ENCODE measurements at places on chromosomes 16 and 17. TPM values are rescaled to one million over a fixed set of nuclear protein-coding genes. Genes with fewer than 3 reads are reported as not detected.

The UNC13D gene
- 7.6 TPM for total RNA-seq

The TBC1D26 gene
- total RNA-seq = not detected

The TNFRSF12A gene
- 171 TPM for total RNA-seq

The SKAP1 gene
- not detected for total RNA-seq

The NCBP3 gene
- 19.9 TPM for total RNA-seq

The MYL11 gene
- not detected for total RNA-seq

The SLC13A2 gene
- total RNA-seq = not detected

The PRSS21 gene
- not detected for total RNA-seq

The CDH3 gene
- 0.18 TPM for total RNA-seq

The MYOCD gene
- not detected for total RNA-seq

The LRRC75A gene
- total RNA-seq = 3.6 TPM

The GAST gene
- not detected for total RNA-seq

The ACBD4 gene
- total RNA-seq = 5.5 TPM

The EPX gene
- total RNA-seq = not detected

The MYCBPAP gene
- total RNA-seq = 0.46 TPM

The KRT33B gene
- not detected for total RNA-seq

The TMC7 gene
- total RNA-seq = 3.3 TPM

The ABI3 gene
- 26.5 TPM for total RNA-seq

The PRR11 gene
- 19.4 TPM for total RNA-seq

The KIF2B gene
- total RNA-seq = not detected

The BCL6B gene
- 101 TPM for total RNA-seq

The ASGR2 gene
- not detected for total RNA-seq

The TVP23A gene
- total RNA-seq = not detected

The KRT39 gene
- total RNA-seq = not detected

The TBC1D3G gene
- total RNA-seq = not detected

The HOXB3 gene
- 7.5 TPM for total RNA-seq

The HBA2 gene
- not detected for total RNA-seq

The CES3 gene
- not detected for total RNA-seq

The TRAPPC1 gene
- 62.4 TPM for total RNA-seq

The ADAMTS18 gene
- total RNA-seq = 5.5 TPM

The CHST6 gene
- 1.5 TPM for total RNA-seq

The CD300LG gene
- not detected for total RNA-seq

The VASN gene
- total RNA-seq = 0.20 TPM

The HSD17B1 gene
- 0.18 TPM for total RNA-seq

The PSMD12 gene
- 36.9 TPM for total RNA-seq

The NOTUM gene
- total RNA-seq = not detected

The PRRT2 gene
- 0.71 TPM for total RNA-seq

The GNGT2 gene
- 0.86 TPM for total RNA-seq

The ADCY9 gene
- 6.3 TPM for total RNA-seq

The CXCL16 gene
- 7.4 TPM for total RNA-seq

The ST6GALNAC2 gene
- 0.66 TPM for total RNA-seq

The PRR35 gene
- not detected for total RNA-seq

The DOC2B gene
- total RNA-seq = 0.07 TPM

The KRT17 gene
- 3.8 TPM for total RNA-seq

The FBXW10 gene
- under 0.01 TPM for total RNA-seq

The MAP2K6 gene
- 2.0 TPM for total RNA-seq

The SAMD14 gene
- 4.1 TPM for total RNA-seq

The MT1G gene
- not detected for total RNA-seq

The SPATA22 gene
- 0.07 TPM for total RNA-seq

The CEP112 gene
- total RNA-seq = 7.2 TPM

The KRTAP1-1 gene
- not detected for total RNA-seq

The FBXO31 gene
- total RNA-seq = 28.2 TPM

The SPSB3 gene
- total RNA-seq = 44.8 TPM

The RFWD3 gene
- total RNA-seq = 35.5 TPM

The KRTAP9-8 gene
- total RNA-seq = not detected

The ABCC12 gene
- total RNA-seq = not detected

All from pulmonary artery endothelial cell (primary cell).